ENCODE measurements at places on chromosomes 12 and 14.

GRCh38 chr12:64006211-64006825 is 161.8 kb downstream of the SRGAP1 start:
- peak; percentile 42 for DNase-seq

DNA sequence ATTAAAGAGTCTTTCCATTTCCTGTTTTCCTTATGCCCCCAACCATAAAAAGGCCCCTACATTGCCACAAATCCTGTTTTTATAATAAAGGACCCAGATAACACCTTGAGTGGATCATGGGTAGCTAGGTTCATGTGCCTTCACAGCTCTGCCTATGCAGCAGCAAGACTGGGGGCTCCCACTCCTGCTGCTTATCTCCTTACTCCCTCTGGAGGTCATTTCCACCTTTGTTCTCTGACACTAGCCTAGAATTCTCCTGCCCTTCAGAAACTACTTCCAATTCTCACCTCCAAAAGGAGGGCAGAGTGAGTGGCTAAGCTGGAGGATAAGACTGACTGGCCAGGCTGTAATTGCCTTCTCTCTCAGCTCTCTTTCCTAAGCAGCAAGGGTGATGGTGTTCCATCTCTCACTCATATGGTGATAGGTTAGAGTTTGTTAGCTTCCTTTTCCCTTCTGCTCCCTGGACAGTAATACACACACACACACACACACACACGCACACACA is 20.0 kb upstream of the STAC3 start:
- DNase-seq: no peak

DNA sequence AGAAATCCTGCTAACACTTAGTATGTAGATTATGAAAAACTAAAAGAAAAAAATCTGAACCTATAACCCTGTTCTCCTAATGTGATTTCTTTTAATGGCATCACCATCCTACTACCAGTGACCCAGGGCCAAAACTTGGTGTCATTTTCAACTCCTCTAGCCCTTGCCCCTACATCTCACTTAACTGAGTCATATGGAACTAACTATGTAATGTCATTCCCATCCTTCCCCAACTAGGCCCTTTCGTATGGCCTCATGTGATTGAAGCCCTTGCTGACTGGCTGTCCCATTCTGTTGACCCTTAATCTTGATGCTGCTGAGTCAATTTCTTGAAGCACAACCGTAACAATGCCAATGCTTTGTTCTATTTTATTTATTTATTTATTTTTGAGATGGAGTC is 7.6 kb downstream of the DMAC2L start:
- peak; percentile 7 for DNase-seq

- DNase-seq: no peak
Measured at GRCh38 chr12:119151445-119152026, 27.2 kb upstream of the HSPB8 start.

GRCh38 chr12:131737150-131737827 is 26.4 kb downstream of the SFSWAP start:
- no peak for DNase-seq

DNA sequence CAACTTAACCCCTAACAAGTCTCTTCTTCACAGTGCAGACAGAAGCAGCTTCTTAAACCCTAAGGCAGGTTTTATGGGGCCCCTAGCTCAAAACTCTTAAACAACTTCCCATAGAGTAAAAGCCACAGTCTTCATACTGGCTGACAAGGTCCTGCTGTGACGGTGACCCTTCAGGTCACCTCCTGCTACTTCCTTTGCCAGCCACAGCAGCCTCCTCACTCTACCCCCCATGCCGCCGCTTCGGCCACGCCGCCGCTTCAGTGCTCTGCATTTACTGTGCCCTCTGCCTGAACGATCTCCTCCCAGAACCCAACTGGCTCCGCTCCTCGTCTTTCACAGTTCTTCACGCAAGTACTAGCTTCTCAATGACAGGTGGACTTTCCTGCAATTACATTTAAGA is 45.5 kb downstream of the ACADS start:
- no peak for DNase-seq

DNA sequence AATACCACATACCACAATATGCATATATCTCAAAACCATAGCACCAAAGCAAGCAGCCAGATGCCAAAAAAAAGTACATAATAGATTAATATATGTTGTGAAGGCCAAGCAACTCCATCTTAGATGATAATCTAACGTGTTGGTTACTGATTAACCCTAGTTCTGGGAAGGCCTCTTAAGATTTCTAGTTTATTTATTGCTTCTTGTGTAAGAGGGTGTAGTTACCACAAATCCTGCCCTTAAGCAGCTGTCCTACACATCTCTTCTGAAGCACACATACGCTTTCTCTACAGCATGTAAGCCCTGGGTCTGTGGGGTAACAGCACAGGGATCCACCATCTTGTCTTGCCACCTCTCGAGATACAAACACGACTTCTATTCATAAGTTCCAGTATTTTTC is 236.8 kb upstream of the AVPR1A start:
- DNase-seq: no peak

DNA sequence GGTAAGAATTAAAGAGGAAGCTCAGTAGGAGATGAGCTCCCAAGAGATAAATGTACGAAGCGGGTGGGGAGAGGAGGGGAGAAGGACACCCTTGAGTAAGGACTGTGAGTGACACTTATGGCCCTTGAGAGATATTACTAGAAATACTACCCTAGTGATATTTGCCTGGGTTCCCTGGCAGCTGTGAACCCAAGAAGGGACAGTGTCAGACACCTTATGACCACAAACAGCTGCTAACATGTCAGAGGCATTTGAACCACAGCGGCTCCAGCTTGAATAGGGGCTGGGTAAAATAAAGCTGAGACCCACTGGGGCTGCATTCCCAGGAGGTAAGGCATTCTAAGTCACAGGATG is 19.6 kb upstream of the SLC6A12 start:
- no peak for DNase-seq

DNA sequence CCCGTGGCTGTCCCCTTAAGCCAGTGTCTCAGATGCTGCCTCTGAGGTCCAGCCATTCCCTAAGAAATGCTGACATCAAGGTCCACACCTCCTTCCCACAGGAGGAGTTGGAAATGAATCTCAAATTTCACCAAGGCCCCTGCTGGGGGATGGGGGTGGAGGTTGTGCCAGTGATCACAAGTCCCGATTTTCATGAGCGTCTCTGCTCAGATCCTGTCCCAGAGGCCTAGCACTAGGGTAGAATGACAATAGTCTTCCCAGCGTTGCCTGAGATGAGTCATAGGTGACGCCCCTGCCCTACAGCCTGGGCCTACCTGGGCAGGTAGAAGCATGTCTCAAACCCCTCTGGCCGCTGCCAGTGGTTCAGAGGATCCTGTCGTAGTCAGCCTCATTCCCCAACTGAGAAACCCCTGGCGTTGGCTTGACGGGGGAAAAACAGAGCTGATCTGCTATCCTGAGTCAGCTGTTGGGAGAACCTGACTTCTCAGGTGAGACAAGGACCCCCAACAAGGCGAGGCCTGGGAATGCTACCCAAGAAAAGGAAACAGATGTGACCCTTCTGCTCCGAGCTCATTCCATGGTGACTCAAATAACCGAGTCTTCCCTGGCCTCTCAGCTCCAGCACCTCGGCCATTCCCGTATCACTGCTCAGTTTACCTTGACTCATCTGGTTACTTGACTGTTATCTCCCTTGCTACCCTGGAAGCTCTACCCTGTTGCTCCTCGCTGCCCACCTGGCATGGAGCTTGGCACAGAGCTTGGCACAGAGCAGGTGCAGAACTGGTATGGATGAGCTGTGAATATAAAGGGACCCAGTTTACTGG is 21.8 kb upstream of the SPPL3 start:
- no peak for DNase-seq

- no peak for DNase-seq
Measured at GRCh38 chr14:31326111-31326510, 94.2 kb downstream of the HEATR5A start.

GRCh38 chr14:68657300-68658028 is 135.4 kb downstream of the ZFP36L1 start:
- DNase-seq: no peak

GRCh38 chr12:103915306-103915705 is 14.9 kb upstream of the HSP90B1 start:
- DNase-seq: no peak

- no peak for DNase-seq
Measured at GRCh38 chr12:46663318-46663717, 162.5 kb downstream of the SLC38A4 start.

DNA sequence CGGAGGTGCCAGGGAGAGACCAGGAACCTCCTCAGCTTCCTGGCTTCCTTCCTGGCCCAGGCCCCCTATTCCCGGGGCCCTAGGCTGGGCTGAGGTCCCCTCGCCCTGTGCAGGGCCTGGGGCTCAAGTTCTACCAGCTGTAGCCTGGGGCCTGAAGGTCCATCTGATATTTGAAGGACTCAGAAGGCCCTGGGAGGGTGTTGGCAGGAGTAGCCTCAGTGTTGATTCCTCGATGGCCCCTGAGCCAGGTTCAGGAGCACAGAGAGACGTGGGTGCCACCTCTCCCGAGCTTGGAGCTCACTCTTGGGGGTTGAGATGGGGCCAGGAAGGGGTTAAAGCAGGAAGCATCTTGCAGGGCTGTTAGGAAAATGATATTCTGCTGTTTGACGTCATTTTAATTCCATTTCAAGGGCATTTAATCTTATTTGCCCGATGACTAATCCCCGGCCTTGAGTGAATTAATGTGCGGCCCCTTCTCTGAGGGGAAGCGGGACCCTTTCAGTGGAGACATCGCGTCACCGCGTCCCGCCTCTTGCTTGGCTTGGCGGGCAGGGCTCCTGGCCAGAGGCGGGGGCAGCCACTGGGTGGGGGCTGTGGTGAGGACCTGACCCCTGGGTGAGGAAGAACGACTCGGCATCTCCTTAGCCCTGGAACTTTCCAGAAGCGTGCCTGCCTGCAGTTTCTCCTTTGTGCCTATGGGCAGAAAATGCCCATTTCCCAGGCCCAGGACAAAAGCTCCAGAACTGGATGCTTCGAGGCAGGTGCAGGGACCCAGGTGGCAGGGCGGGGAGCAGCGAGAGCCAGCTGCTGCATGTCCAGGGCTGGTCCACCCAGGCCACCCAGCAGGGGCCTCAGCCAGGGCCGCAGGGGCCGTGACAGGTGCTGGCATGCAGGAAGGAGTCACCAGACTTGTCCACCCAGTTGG is 158.3 kb downstream of the KIF26A start:
- no peak for DNase-seq

GRCh38 chr12:104516821-104517220 is 60.1 kb downstream of the CHST11 start:
- no peak for DNase-seq

DNA sequence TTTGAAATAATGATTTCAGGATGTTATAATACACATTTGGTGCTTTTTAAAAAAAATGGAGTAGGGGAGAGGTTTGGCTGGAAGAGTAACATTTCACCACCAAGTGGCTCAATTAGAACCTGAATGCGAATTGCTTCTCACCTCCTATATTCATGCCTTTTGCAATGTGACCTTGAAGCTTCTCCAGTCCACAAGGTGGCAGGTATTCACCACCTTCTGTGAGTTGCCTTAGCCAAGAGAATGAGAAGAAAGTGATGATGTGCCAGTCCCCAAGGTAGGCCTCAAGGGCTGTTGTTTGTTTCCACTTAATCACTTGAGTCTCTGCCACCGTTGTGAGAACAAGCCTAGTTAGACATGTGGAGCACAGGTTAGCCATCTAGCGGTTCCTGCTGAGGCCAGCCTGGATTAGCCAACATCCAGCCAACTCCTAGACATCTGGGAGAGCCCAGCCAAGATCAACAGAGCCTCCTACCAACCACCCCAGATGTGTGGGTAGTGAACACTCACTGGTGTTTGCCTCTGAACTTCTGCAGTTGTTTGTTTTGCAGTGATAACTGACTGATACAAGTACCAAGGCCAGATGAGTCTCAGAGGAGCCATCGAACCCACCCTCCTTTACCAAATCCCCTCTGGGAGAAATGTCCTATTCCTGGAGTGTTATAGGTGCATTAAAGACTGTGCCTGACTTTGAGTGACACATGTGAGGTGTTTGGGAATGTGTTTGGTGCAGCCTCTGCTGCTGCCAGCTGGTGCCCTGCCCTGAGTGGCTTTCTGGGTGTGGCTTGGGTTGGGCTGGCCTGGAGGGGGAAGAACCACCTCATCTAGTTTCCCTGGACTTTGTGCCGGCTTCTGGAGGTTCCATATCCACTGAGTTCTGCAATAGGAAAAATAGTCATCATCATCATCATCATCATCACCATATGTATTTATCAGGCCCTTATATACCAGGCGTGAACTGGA is 132.5 kb upstream of the RFLNA start:
- DNase-seq: no peak

DNA sequence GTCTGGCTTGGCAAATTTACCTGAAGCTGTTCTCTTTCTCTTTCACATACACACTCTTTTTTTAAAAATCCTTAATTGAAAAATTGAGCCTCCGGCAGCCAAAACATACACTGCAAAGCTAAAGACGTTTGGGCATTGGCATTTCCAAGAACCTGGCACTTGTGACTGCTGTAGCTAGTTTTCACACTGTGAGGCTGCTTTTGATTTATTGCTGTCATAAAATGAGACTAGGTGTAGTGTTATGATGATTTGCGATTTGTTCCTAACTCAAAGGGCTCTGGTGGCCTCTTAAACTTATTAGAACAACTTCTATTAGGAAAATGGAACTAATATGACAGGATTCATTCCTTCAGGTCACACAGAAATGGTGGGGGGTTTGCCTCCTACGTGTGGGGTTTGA is 377.1 kb upstream of the FAR2 start:
- DNase-seq: no peak

DNA sequence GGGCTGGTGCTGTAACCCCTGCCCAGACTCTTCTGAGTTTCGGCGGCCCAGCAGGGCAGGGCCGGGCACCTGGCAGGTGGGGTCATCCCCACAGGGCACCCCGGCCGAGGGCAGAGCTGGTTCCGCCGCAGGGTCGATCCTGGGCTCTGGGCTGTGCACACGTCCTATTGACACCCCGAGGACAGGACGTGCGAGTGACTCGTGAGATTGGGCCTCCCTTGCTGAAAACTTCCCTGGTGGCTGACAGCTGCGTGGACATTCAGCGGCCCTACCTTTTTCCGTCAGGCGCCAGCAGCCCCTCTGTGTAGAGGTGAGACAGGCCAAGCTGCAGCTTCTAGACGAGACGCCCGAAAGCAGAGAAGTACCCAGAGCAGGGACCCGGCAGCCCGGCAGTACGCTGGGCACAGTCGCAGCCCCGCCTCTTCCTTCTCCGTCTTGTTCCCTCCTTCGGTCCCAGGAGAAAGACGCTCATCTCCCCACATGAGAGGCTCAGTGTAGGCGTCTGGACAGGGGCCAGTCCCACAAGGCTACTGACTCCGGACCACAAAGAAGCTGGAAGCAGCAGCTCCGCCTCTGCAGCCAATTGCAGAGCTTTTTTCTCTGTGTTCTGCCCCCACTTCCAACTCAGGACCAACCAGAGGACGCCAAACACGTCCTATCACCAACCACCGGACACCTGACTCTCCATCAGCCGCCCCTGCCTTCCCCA is at the start of gene LRCOL1:
TSS of gene LRCOL1 (minus strand) at position 532 of the 709 bp plus-strand sequence. CDS start 4,331 bp downstream, outside the sequence.
- peak; percentile 87 for DNase-seq

DNA sequence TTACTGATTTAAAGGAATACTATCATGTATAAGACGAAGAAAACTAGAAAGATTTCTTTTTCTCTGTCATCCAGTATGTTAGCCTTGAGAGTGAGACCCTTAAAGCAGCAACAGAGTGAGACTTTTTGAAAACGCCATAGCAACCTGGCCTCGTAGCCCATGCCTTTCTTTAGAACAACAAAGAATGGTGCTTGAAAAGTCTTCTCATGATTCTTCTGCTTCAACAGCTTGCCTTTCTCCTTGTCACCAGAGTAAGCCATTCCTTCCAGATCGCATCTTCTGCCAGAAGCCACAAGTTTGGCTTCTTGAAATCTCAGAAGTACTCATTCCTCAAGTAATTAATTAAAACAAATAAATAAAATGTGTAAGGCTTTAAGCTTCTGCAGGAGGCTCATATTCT is 109.3 kb downstream of the PDE3A start:
- no peak for DNase-seq

Measured in inflammatory macrophage (primary cell).